ENCODE measurements at places on chromosomes 4 and X.

GRCh38 chr4:73193659-73194058 is 64.9 kb downstream of the ANKRD17 start:
- no peak for DNase-seq

- no peak for DNase-seq
Measured at GRCh38 chrX:101442085-101442484, 34.1 kb downstream of the HNRNPH2 start.

DNA sequence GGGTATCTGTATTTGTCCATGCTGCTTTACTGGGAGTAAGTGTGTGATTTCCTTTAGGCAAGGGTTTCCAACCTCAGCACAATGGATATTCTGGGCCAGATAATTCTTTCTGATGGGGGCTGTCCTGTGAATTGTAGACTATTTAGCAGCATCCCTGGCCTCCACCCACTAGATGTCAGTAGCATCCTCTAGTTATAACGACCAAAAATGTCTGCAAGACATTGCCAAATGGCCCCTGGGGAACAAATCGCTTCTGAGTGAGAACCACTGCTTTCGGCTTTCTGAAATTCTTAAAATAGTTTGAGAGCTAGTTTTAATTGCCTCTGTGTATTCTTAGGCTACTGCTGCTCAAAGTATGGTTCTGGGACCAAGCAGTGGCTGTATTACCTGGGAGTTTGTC is 81.2 kb upstream of the GPM6B start:
- peak; percentile 1 for DNase-seq

GRCh38 chr4:71141125-71141524 is 147.7 kb downstream of the DCK start:
- no peak for DNase-seq

GRCh38 chr4:140158365-140159030 is 4.5 kb upstream of the MAML3 start:
- DNase-seq, result no peak

GRCh38 chr4:135515295-135515694 is 1313.7 kb upstream of the PABPC4L start:
- DNase-seq, result no peak

- DNase-seq, result no peak
Measured at GRCh38 chr4:111842336-111842735, 302.9 kb upstream of the FAM241A start.

- DNase-seq, result peak; percentile 22
Measured at GRCh38 chr4:145618210-145618931, 814 bp upstream of the MMAA start.

DNA sequence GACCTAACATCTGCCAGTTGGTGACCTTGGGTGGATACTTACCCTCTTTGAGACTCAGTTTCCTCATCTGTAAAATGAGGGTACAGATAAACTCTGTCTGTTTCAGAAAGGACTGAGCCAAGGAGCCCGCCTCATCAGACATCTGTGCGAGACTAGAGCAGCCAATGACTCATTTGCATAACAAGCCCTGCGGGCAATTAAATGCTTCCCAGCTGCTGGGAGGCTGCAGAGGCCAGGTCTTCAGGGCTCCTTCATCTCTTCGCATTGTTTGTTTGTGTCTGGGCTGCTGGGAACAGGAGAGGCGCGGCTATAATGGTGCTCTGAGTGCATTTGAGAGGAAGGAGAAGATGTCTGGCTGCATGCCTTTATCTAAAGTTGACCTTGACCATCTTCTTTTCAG is 85.0 kb downstream of the ADRA2C start:
- no peak for DNase-seq

DNA sequence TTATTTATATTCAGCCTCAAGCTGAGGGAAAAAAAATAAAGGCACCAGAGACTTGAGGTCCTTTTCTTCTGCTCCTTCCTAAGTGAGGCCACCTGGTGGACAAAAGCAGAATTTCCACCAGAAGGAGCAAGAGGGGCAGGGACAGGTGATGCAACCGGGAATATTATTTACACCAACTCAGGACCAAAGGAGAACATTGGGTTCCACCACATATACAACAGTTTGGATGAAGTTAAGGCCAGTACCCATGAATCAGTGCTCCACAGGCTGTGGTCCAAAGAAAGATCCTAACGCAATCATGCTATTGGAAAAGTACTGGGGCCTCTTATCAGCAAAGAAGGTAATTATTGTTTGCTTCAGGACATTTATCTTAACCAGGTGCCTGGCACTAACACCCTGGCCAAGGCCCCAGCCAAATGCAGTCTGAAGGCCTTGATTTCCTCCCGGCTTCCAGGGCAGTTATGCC is 57.4 kb downstream of the TSC22D3 start:
- DNase-seq, result peak; percentile 52

DNA sequence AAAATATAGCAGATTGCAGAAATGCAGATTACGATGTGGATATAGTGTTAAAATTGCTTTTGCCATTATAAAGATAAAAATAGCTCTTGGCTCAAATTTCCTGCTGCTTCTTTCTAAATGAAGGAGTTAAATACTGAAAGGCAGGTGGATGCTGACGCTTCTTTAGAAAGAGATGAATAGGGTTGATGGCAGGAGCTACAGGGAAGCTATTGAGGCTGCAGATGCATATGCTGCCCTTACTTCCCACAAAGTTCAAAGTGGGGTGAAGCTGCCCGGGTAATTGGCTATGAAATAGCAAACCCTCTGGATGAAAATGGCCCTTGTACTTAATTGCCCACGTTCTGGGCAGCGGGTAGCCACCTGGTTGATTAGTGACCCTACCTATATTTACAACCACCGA is 379.5 kb downstream of the ZIC3 start:
- DNase-seq, result no peak

- no peak for DNase-seq
Measured at GRCh38 chr4:71550220-71551165, 211.7 kb downstream of the SLC4A4 start.

DNA sequence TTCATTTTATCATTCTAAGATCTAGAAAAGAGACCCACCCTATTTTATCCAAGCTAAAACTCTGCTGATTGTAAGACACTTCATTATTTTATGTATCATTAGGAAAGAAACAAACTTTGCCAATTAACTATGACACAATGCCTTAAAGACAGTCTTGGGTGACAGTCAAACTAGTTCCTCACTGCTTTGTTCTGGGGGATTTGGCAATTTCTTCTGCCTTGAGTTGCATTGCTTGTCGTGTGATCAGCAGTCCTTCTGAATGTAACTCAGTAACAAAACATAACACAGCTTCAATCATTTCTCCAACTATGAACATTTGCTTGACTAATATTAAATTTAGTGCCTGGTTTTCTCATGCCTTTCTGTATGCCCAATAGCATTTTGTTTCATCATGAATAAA is 577.9 kb upstream of the DIPK2B start:
- no peak for DNase-seq

GRCh38 chrX:7163146-7163677 is 15.3 kb upstream of the PUDP start:
- no peak for DNase-seq

GRCh38 chr4:143514497-143514896 is 995 bp downstream of the SMARCA5 start:
- peak; percentile 6 for DNase-seq

DNA sequence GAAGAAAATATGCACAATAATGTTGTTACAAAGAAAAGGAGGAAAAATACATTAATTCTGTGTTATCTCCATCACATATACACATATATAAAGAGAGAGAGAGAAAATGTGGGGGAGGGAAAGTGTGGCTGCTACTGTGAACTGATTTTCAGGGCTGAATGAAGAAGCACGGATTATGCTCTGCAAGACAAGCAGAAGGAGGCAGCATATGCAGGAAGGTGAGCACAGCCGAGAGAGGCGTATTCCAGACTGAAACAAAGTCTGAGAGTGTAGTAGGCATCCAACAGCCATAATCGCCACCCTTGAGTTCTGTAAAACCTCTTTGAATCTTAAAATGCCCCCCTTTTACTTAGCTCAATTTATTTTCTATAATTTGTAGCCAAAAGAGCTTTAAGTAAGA is 1081.8 kb upstream of the GRID2 start:
- DNase-seq, result no peak

GRCh38 chr4:146179784-146180370 is 4.4 kb downstream of the LSM6 start:
- DNase-seq, result no peak

DNA sequence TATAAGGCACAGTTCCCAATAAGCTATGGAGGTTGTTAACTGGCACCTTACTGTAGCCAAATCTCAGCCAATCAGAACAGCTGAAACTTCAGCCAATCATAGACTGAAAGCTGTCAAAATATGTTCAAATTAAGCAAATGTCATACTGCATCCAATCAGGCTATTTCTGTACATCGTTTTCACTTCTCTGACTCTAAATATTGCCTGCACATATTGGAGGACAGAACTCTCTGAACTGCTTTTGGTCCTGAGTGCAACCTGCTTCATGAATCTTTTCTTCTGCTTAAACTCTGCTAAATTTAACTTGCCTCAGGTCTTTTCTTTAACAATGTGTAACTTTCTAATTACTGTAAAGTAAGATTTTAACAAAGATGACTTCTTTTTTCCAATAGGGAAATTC is 1198.9 kb upstream of the PCDH7 start:
- DNase-seq, result no peak

DNA sequence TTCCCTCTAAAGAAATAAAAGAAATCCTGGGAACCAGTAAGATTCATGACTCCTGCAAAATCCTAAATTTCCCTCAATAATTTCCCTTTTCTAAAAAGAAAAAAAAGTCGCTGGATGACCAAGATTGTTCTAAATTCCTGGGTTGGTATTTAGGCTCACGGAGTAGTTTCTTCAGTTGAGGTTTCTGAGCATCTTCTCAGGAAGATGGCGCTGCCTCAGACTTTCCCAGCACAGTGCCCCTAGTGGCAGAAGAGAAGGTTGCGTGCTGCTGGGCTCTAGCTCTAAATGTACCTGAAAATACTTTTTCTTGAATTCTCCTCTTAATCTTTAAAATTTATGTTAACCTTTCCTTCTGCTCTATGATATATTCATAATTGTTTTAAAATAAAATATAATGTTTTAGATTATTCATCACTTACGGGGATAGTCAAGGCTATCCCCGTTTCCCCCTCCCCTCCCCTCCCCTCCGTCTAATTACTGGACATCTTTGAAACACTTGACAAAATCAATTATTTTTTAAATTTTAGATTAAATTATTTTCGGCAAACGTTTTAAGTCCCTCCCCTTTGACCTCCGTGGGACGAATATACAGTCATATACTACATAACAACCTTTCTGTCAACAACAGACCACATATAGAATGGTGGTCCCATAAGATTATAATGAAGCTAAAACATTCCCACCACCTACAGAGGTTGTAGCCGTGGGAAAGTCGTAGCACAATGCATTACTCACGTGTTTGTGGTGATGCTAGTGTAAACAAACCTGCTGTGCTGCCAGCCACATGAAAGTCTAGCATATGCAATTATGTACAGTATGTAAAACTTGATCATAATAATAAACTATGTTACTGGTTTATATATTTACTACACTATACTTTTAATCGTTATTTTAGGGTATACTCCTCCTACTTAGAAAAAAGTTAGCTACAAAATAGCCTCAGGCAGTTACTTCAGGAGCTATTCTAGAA is 41.0 kb upstream of the GATB start:
- DNase-seq, result peak; percentile 49

- no peak for DNase-seq
Measured at GRCh38 chr4:188387179-188387791, 248.0 kb downstream of the TRIML1 start.

DNA sequence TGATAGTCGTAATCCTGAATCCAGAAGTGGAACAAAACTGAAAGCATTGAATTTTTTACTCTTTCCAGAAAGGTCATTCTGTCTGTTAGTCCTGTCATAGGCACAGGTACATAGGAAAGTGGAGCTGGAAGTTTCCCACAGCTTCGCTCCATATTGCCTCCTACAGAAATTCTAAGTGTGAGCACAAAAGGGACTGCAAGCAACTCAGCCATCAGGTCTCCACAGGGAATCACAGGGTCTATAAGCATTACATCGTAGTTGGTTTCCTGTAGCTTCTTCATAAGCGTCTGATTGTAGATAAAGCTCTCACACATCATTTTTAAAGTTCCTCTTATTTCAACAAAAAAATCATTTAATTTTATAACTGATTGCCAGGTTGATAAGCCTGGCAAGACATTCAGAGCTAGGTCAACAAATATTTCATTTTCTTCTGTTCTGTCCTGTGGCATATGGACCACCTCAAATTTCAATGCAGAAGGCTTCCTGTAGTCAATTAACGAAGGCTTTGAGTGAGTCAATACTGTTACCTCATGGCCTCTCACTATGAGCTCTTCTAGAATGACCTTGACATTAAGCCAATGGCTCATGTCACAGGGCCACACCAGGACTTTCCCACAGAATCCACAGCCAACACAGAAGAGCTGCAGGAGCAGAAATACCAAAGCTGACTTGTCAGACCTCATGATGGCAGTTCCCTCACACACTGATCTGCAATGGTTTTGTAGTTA is at the start of gene UGT2A3:
Gene UGT2A3 (minus strand): TSS at position 727 of the 728 bp plus-strand sequence. CDS start 44 bp downstream, at position 683.
- no peak for DNase-seq

DNA sequence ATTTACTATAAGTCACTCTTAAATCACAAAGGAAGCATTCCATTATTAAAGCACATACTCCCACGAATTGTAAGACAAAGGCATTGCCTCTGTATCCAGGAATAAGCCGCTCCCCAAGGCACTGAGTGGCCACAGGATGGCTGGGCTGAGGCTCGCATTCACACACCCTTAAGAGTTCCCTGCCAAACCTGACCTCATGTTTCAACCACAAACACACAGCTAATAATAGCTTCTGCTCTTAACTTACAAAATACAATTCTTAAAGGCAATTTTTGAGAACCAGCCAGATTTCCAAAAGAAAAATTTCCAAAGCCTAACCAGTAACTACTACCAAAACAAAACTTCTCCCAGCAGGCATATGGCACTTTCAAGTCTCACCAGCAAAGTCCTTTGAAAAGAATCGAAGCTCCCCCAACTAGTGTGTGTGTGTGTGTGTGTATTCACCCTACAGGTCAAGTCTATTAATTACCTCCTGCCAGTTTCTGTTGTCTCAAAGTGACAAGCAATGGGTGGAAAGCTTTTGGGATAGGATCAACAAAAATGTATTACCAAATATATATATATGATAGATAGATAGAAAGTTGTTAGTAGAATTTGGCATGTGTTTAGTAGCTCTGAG is 36.0 kb downstream of the ARHGAP6 start:
- DNase-seq, result no peak

- DNase-seq, result no peak
Measured at GRCh38 chr4:113116414-113117357, 67.2 kb downstream of the ANK2 start.

DNA sequence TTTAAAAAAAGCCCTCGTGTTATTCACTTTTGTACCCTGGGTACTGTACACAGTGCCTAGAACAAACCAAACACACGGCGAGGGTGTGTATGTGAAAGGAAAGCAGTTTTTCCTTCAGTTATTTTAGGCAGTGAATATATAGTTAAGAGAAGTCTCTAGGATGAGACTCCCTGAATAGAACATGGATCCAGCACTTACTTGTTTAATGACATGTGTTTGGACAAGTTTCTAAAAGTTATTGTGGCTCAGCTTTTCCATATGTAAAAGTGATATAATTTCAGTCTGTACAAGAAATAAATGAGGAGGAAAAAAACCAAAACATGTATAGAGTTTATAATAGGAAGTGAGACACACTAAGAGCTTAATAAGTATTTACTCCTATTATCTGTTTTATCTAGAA is 273.2 kb downstream of the ADGRL3 start:
- no peak for DNase-seq

Measured in germinal center (tissue), 1 donor.